ENCODE measurements at places on chromosomes 13 and 19. TPM values are rescaled to one million over a fixed set of nuclear protein-coding genes. Genes with fewer than 3 reads are reported as not detected.

The JSRP1 gene
- polyA plus RNA-seq: 0.68 TPM

GRCh38 chr13:69274231-69274630 lies 833.4 kb upstream of the ATXN8OS start:
- no peak for DNase-seq

The ZNF546 gene
- polyA plus RNA-seq: 1.6 TPM

The SOX1 gene
- not detected for polyA plus RNA-seq

DNA sequence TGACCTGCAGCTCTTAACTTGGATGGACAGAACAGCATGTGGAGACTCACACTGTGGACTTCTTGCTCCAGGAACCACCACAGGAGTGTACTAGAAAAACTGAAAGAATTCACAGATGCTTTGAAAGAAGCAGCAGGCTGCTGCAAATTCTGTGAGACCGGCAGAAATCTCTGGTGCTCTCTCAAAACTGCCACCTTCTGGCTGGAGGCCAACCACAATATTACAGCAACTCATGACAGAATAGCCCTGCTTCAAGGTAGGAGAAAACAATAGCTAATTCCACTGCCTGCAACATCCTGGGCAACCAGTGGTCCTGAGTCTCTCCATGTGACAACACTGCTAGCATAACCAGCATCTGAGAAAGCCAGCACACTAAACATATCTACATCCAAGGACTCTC lies 26.9 kb downstream of the CDK8 start:
- DNase-seq: no peak

The CGB5 gene
- polyA plus RNA-seq: not detected

DNA sequence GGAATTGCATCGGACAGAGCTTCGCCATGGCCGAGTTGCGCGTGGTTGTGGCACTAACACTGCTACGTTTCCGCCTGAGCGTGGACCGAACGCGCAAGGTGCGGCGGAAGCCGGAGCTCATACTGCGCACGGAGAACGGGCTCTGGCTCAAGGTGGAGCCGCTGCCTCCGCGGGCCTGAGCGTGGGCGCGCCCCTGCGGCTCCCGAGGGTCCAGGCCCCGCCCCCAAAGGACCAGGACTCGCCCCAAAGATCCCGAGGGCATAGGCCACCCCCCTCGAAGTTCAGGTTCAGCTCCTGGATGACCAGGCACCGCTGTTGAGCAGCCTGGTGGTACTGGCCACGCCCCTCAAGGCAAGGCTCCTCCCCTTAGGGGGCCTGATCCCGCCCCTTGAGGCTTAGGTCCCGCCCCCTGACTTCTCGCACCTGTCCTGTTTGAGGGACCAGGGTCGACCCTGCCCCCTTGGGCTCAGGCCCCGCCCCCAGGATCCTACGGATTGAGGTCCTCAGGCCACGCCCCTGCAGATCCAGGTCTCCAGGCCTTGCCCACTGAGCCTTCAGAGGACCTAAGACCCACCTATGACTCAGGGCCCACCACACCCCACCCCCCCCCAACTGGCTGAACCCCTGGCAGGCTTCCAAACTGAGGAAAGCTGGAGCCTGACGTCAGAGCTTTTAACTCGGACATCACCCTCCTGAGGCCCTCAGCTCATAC lies 43.1 kb downstream of the CYP4F22 start:
- DNase-seq: peak; percentile 40

DNA sequence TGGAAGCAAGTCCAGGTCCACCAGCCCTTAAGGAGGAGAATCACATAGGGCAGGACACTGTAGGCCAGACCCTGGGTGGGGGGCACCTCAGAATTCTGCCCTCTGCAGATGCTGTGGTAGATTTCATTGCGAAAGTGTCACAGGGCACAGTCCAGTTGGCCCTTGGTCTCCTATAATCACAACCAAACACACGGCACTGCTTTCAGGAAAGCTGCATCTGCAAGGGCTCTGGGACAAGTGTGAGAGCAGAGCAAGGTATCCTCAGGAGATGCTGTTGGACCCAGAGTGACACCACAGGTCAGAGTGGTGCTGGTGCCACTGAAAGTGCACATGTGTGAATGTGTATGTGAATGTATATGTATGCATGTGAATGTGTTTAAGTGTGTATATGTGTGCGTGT lies 88.6 kb upstream of the MBNL2 start:
- no peak for DNase-seq

DNA sequence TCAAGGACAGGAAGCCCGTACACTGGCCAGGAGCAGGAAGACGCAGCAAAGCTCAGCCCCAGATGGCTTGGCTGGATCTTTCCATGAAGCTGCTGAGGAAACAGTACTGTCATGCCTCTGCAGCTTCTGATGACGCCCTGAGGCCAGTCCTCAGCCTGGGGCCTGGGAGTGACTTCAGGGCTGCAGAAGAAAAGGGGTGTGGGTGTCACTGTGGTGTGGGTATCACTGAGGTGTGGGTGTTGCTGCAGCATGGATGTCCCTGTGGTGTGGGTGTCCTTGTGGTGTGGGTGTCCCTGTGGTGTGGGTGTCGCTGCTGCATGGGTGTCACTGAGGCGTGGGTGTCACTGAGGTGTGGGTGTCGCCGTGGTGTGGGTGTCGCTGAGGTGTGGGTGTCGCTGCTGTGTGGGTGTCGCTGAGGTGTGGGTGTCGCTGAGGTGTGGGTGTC lies 12.0 kb upstream of the GAS6 start:
- no peak for DNase-seq

GRCh38 chr19:2250766-2251105 lies 1.6 kb downstream of the AMH start:
- DNase-seq: no peak

DNA sequence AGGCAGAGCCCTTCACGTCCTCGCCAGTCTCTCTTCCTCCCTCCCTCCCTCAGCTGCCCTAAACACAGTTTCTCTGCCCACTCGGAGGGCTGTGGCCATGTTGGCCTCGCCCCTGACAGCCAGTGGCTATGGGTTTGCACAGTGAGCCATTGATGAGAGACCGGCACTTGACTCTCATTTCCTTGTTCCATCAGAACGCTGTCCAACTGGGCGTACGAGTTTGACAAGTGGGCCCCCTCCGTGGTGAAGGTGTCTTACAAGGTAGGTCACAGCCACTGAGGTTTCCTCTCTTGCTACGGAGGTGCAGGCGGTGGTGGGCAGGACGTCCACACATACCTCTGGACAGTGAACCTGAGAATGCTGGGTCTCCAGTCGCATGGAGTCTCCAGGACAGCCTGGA lies 57.9 kb downstream of the SMARCA4 start:
- DNase-seq: peak; percentile 47

DNA sequence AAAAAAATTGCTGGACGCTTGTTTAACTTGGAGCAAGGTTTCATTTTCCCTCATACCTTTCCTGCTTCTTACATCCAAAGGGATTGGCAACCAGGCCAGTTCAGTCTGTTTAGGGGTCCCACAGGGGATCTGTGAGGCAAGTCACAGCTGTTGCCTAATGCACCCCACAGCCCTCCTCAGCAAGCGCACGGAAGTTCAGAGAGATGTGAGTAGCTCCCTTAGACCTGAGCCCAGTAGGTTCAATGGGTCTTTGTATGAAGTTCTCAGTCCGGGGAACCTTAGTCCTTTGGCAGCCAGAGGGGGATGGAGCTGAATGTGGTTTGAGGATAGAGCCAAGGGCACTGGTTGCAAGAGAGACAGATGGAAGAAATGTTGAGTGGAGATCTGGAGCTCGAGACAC lies 13.0 kb downstream of the SAMD4B start:
- DNase-seq: no peak

The SIGLEC9 gene
- 0.61 TPM for polyA plus RNA-seq

Data from stomach (tissue), 19 donors.